ENCODE measurements at places on chromosomes 2 and 18.

GRCh38 chr2:231357931-231358330 lies 37.6 kb upstream of the B3GNT7 start:
- DNase-seq, result no peak

GRCh38 chr2:236672606-236673005 lies 103.0 kb downstream of the ACKR3 start:
- DNase-seq, result no peak

DNA sequence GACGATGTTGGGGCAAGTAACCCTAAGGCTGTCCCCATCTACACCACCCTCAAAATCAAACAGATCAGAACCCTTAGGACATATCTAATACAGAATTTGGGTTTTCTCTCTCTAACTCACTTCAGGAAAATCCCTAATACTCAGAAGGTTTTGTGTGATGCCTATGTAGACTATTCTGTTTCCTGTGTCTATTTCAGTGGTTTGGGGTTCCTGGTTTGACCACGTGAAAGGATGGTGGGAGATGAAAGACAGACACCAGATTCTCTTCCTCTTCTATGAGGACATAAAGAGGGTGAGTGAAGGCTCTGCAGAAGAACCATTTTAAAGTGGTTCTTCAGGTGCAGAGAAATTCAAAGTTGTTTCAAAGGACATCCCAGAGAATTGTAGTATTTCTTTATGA lies 16.3 kb downstream of the SULT1C2 start:
- no peak for DNase-seq

DNA sequence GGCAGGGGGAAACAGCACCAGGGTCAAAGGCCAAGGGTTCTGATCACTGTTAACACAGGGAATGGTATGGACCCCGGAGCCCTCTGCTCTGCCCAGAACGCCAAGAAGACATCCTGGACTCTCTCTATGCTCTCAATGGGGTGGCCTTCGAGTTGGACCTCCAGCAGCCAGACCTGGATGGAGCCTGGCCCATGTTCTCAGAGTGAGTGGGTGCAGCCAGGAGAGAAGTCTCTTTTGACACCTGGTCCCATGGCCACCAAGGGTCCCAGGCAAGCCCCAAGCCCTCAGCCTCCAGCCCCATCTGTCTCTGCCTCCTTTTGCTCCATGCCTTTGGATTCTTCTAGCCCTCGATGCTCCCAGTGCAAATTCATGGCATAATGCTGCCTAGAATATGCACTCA lies 4.1 kb downstream of the RUFY4 start:
- no peak for DNase-seq

DNA sequence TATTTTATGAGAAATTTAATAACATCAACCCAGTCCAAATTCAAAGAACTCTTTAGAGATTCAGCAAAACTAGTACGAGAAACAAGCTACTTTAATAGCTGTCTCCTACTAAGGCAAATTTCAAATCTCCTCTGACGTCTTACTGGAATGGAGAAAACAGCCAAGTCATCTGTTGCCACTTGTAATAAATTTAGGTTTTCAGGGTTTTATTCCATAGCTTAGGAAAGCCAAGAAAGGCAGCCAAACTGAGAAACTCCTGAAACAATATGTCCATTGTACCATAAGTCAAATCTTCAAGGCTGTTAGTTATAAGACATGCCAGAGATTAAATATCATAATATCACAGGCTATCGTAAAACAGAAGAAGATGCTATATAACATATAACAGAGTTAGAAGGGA lies 524.6 kb upstream of the SETBP1 start:
- DNase-seq, result no peak

GRCh38 chr2:85669549-85669948 lies 1.6 kb upstream of the SFTPB start:
- no peak for DNase-seq

DNA sequence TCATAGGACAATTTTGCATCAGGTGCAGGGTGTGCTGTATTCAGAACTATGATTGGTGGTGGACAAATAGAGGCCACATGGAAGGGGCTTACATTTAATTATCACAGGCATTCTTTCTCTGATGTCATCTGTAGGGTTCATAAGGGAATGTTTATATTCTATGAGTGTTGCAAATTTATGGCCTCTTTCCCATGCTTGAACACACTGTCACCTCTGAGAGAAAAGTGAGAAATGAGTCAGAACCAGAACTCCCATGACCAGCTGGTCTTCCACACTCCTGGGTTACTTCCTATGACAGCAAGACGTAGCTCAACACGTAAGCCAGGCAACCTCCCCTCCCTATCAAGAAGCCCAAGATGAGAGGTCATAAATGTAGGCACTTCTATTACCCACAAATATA lies 310.8 kb downstream of the PIEZO2 start:
- DNase-seq, result no peak

GRCh38 chr2:33137331-33137730 lies 190.6 kb downstream of the LTBP1 start:
- DNase-seq, result no peak

DNA sequence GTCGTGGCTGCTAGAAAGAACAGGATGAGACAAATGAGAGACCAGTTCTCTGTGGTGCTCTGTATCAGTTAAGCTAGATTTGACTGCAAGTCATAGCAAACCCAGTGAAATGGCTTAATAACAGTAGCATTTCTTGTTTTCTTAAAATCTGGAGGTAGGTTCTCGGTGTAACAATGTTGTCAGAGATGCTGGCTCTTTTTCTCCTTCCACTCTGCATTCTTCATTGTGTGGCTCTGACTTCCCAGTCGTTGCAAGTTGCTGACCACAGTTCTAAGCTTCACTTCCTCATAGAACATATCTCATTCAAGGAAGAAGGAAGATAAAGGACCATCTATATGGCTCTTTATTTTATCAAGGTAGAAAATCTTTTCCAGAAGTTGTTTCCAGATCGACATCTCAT lies 7.9 kb upstream of the CKAP2L start:
- DNase-seq, result no peak

DNA sequence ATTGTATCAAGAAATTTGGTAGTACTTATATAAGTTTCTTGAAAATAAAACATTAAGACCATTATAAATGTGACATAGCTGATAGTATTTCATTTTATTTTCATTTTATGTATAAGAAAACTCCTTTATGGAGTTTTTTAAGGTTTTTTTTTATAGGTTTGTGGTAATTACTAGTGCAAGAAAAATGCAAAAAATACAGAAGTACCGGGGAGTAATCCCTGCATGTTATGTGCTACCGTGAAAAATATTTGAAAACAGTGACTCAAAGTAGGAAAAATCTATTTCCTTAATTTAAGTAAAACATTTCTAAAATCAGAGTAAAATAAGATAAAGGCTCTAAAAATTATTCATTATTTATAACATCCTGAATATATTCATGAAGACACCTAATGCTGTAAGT lies 21.6 kb downstream of the ZSWIM2 start:
- DNase-seq, result no peak

DNA sequence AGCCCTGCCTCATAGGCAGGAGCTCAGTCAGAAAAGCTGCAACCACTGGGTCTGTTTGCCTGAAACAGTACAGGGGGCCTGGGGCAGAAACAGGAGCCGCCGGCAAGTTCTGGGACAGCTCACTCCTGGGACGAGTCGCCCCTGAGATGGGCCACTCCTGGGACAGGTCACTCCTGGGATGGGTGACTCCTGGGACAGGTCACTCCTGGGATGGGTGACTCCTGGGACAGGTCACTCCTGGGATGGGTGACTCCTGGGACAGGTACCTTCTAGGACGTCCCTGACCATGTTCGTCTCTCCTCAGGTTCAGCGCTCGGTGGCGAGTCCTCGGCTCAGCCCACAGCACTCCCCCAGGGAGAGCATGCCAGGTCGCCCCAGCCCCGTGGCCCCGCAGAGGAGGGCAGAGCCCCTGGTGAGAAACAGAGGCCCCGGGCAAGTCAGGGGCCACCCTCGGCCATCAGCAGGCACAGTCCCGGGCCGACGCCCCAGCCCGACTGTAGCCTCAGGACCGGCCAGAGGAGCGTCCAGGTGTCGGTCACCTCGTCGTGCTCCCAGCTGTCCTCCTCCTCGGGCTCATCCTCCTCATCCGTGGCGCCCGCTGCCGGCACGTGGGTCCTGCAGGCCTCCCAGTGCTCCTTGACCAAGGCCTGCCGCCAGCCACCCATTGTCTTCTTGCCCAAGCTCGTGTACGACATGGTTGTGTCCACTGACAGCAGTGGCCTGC lies 51.8 kb downstream of the NTSR2 start:
- DNase-seq, result no peak

DNA sequence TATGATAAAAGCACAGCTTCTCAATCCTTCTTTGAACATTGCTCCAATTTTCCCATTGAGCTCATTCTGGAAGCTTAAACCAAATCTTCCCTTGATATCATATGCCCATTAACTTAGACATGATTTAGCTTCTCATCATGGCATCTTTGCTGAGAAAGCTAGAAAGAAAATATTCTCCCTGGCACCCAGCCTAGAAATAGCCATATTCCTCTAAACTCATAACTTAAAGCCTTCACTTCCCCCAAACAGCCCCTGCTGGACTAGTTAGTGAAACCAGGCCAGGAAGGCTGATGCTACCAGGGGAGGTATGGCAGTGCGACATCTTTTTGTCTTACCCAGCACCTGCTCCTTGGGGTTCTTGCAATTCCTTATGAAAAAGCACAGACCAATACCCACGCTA lies 4.3 kb downstream of the AAK1 start:
- peak; percentile 15 for DNase-seq

DNA sequence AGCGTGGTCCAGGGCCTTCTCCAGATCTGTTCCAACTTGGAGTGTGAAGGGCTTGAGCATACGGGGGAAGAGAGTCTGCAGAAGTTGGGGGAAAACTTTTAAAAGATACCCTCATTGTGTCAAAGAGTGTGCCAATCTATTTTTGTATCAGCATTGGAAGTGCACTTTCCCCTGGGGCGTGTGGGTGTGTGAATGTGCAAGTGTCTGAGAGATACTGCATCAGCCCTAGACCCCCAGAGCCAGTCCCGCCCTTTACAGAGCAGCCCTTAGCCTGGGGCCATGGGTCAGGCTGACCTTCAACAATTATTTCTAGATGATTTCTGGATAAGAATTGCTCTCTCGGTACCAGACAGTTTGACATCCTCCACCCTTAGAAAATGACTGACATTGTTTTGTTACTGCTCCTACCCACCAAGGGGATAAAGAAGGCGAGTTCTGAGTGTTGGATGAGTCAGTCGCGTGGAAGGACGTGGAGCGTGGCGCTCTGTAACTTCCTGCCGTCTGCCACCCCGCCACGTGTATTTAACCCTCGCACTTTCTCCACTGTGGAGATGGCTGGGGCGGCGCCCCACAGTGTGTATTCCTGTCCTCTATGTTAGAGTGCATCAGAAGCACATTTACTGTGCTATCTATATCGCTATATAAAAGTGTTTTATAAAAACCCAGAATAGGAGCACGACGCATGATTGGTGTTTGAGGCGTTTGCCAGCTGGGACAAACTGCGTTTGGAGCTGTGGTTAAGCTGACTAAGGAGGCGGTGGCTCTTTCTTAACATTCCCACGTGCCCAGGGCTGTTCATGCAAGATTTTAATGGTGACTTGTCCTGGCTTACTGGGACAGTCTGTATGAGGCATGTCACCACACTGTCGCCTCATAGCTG lies 122.6 kb downstream of the CABLES1 start:
- DNase-seq, result no peak

DNA sequence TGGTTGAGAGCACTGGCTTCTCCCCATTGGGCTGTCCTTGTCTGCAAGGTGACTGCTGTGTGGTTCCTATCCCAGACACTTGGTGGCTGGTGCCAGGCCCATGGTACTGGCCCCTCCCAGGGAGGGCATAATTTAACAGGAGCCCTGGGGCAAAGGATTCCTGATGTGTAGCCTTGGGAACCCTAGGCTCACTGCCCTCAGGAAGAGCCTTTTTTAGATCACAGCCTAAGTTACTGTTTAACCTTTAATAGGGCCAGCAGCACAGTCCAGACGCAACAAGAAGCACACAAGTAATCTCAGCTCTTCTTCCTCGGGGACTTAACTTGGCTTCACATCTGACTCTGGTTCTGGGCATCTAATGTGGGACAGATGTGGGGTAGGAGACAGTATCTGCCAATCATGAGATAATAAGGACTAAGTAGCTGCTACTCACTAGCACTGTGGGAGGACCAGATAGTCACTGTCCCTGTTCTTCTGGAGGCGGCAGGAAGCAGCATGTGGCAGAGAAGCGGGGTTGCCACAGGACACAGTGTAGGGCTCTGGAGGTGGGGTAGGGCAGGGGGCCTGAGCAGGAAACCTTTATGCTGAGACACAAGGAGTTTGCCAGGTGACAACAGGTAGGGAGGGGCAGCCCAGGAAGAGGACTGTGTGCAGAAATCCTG lies 136.3 kb downstream of the TMEM17 start:
- DNase-seq, result no peak

DNA sequence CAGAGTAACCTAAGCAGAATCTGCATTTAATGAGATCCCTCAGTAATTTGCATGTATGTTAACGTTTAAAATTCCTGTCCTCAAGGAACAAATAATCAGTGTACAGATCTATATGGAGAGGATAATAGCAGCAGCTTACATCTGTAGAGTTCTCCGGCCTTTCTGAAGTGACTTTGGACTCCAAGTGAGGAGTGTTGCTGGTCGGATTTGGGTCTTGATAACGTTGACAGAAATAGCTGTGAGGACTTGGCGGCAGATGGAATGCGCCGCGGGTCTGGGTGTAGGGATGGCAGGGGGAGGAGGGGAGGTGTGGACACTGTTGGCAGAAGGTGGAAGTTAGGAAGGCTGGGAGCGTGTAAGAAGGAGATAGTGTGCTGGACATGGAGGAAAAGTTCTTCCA lies 170.9 kb upstream of the GATA6 start:
- no peak for DNase-seq
